ENCODE measurements at places on chromosomes 2 and 18. TPM values are rescaled to one million over a fixed set of nuclear protein-coding genes. Genes with fewer than 3 reads are reported as not detected.

POMC gene
- not detected for total RNA-seq

ATP6V1B1 gene
- 0.18 TPM for total RNA-seq

IL18R1 gene
- total RNA-seq, result 0.08 TPM

MEP1B gene
- total RNA-seq, result 0.28 TPM

VAMP8 gene
- 93.2 TPM for total RNA-seq

IHH gene
- total RNA-seq, result 0.23 TPM

USP40 gene
- 26.6 TPM for total RNA-seq

GRCh38 chr18:5419030-5419429 is 123.5 kb upstream of the ZBTB14 start:
- no peaks in the 10 kb centered on the region for H3K27me3 ChIP-seq
- H3K36me3 ChIP-seq, result no peaks in the 10 kb centered on the region
- H3K4me1 ChIP-seq, result no peaks in the 10 kb centered on the region
- no peak overlapping the region for H3K27ac ChIP-seq
- H3K4me3 ChIP-seq, result no peak overlapping the region
- DNase-seq, result no peak

DNA sequence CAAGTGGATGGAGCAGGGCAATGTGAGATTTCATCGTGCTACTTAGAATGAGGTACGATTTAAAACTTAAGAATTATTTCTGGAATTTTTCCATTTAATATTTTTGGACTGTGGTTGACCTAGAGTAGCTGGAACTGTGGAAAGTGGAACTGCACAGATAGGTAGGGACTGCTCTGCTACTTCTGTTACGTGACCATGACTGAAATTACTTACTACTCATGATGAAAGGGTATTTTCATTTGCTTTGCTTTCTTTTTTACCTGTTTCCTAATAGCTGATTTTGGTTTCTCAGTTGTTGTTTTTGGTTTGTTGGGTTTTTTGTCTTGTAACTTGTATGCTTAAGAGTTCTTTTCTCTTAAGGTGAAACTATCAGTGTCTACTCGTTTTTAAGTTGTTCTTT is 11.4 kb downstream of the UBE2E3 start:
- H3K36me3 ChIP-seq, result no peaks in the 10 kb centered on the region
- H3K4me1 ChIP-seq, result peaks cover 3% of the 10 kb centered on the region
- H3K27me3 ChIP-seq, result no peaks in the 10 kb centered on the region
- no peak for DNase-seq
- no peak overlapping the region for H3K4me3 ChIP-seq
- no peak overlapping the region for H3K27ac ChIP-seq

DNA sequence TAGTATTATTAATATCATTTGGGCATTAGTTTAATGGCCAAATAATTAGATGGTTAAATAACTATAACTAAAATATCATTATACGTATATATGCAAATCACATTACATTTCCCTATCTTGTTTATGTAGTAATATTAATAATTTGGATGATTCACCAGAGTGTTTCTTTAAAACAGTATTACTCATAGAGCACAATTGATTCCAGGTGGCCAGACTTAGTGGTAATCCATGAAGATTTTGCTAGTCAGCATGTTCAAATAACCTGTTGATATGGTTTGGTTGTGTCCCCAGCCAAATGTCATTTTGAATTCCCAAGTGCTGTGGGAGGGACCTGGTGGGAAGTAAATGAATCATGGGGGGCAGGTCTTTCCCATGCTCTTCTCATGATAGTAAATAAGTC is 782.3 kb downstream of the LRP1B start:
- no peaks in the 10 kb centered on the region for H3K36me3 ChIP-seq
- H3K4me3 ChIP-seq, result no peak overlapping the region

DNA sequence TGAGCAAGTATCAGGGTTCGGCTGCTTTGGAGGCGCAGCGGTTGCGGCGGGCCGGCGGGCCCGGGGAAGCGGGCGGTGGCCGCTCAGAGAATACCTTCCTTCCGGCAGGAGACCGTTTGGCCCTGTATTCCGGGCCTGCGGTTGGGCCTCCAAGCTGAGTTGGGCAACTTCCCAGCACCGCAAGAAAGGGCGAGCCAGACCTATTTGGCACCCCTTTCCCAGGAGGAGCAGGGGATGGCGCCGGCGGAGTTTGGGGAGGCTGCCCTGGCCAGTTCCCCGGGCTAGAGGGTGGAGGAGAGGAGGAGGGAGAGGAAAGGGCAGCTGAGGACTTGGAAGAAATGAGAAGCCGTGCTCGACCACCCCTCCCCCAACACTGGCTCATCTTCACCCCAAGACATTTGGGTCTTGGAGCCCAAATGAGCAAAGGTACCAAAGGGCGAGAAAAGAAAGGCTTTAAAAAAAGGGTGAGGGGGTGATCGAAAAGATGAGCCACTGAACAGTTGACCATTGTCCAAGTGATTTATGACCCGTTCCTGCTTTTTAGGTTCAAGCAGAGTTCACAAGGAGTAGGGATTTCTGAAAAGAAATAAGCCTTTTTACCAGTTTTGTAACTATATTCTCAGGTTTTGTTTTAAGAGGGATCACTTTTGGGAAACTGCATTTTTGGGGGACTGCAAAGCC is 8.4 kb downstream of the HOXD3 start:
- H3K4me3 ChIP-seq, result no peak overlapping the region
- no peak overlapping the region for H3K27ac ChIP-seq
- no peaks in the 10 kb centered on the region for H3K4me1 ChIP-seq
- H3K36me3 ChIP-seq, result no peaks in the 10 kb centered on the region
- DNase-seq, result no peak
- H3K27me3 ChIP-seq, result no peaks in the 10 kb centered on the region

GRCh38 chr2:37746883-37747282 is 75.4 kb upstream of the CDC42EP3 start:
- no peaks in the 10 kb centered on the region for H3K4me1 ChIP-seq
- DNase-seq, result no peak
- no peaks in the 10 kb centered on the region for H3K27me3 ChIP-seq
- no peak overlapping the region for H3K4me3 ChIP-seq

GRCh38 chr2:8427211-8427610 is 254.6 kb upstream of the ID2 start:
- no peak for DNase-seq
- H3K27me3 ChIP-seq, result peaks cover 3% of the 10 kb centered on the region
- no peaks in the 10 kb centered on the region for H3K4me1 ChIP-seq
- H3K4me3 ChIP-seq, result no peak overlapping the region
- H3K27ac ChIP-seq, result no peak overlapping the region

DNA sequence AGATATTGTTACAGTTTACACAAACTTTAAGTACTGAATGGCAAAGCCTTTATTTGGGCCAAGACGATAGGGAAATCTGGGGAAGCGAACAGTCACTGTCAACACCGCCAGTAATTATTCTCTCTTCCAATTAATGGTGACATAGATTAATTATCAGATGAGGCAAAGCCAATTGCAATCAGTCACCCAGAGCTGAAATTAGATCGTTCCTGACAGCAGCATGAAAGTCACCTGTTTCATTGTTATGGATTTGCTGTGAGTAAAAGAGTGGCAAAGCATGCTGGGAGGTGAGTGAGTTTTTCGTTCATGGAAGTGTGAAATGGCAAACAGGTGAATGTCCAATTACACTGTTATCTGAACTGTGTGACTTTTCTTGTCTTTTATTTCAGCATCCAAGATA is 164.8 kb upstream of the KLHL14 start:
- no peak for DNase-seq
- no peak overlapping the region for H3K27ac ChIP-seq
- no peaks in the 10 kb centered on the region for H3K36me3 ChIP-seq
- no peaks in the 10 kb centered on the region for H3K27me3 ChIP-seq
- no peak overlapping the region for H3K4me3 ChIP-seq

DNA sequence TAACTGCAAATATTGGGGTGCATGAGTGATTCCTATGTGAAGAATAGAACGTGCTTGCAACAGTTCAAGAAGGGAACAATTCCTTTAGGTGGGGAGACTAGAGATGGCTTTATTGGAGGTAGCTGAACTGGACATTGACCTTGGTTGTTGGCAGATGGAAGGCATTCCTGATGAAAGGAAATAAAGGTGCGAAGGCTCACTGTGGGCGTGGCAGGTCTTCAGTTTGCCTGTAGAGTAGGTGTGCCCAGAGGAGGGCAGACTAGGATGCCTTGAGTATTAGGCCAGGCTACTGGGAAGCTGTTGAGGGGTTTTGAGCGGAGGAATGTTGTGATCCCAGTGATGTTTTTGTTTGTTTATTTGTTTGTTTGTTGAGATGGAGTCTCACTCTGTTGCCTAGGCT is 2.8 kb downstream of the SPR start:
- H3K4me1 ChIP-seq, result peaks cover 18% of the 10 kb centered on the region
- DNase-seq, result no peak
- H3K27ac ChIP-seq, result no peak overlapping the region
- H3K36me3 ChIP-seq, result no peaks in the 10 kb centered on the region

GRCh38 chr2:132448331-132448730 is 31.7 kb downstream of the GPR39 start:
- H3K4me1 ChIP-seq, result peaks cover 7% of the 10 kb centered on the region
- no peaks in the 10 kb centered on the region for H3K36me3 ChIP-seq
- no peaks in the 10 kb centered on the region for H3K27me3 ChIP-seq
- no peak overlapping the region for H3K4me3 ChIP-seq

DNA sequence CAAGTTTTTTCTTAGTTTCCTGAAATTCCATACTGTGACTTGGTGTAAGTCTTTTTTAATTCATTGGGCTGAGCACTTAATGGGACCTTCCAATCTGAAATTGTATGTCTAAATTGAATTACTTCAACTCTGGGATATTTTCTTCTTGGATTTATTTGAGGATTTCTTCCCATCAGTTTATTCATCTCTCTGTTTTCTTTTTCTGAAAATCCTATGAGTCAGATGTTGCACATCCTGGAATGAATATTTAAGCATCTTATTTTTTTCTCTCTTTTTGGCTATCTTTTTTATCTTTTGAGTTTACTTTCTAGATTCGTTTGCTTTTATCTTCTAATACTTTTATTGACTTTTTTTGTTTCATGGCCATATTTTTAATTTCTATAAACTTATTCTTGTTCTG is 55.4 kb upstream of the ACYP2 start:
- H3K4me3 ChIP-seq, result no peak overlapping the region
- no peak for DNase-seq
- H3K4me1 ChIP-seq, result no peaks in the 10 kb centered on the region
- no peaks in the 10 kb centered on the region for H3K27me3 ChIP-seq
- H3K27ac ChIP-seq, result no peak overlapping the region

DNA sequence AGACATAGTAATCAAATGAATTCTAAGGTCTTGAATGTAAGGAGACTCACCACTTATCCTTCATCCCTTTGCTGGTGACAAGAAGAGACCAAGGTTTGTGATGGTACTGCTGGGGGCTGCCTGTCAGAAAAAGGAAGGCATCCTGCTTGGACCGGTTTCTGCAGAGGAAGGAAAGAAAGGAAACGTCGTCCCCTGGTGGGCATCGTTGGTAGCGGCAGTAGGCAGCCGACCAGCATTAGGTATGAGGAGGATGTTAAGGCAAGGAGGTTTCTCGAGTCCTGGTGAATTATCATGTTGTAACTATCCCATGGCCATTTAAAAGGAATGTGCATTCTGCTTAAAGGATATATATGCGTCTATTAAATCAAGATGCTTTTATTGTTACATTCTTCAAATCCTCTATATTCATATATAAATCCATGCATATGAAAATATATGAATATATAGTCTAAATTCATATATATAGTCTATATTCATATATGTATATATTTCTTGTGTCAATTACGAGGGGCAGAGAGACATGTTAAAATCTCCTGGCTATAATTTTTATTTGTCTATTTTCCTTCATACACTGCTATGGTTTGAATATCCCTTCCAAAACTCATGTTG is 94.4 kb upstream of the TGFA start:
- no peak overlapping the region for H3K27ac ChIP-seq
- H3K4me3 ChIP-seq, result no peak overlapping the region
- H3K36me3 ChIP-seq, result no peaks in the 10 kb centered on the region
- H3K4me1 ChIP-seq, result no peaks in the 10 kb centered on the region

DNA sequence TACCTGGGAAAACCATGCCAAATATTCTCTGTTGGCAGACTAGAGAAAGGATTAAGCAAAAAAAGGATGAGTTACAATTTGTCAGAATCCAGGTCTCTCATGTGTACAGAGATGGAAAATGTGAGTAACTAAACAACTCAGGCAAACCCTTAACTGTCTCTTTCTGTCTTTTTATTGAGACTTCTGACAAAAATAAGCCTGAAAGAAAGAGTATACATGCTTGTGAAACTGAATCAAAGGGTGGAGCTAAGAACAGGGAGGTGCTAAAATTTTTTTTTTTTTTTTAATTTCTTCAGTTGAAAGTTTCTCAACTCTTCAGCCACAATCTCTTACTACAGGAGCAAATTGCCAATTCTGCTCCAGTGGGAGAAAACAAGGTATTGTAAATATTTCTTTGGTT is at the start of gene SERPINB10:
Gene SERPINB10 (plus strand): TSS at position 295 of the 400 bp plus-strand sequence. CDS start 7,553 bp downstream, outside the sequence.
- H3K27me3 ChIP-seq, result no peaks in the 10 kb centered on the region
- DNase-seq, result no peak
- no peaks in the 10 kb centered on the region for H3K36me3 ChIP-seq
- no peak within 1 kb of the TSS for H3K27ac ChIP-seq

GRCh38 chr18:63073481-63073880 is 246.1 kb downstream of the BCL2 start:
- no peaks in the 10 kb centered on the region for H3K27me3 ChIP-seq
- peaks cover 8% of the 10 kb centered on the region for H3K4me1 ChIP-seq
- peak; percentile 12 for DNase-seq
- H3K36me3 ChIP-seq, result no peaks in the 10 kb centered on the region
- no peak overlapping the region for H3K4me3 ChIP-seq

DNA sequence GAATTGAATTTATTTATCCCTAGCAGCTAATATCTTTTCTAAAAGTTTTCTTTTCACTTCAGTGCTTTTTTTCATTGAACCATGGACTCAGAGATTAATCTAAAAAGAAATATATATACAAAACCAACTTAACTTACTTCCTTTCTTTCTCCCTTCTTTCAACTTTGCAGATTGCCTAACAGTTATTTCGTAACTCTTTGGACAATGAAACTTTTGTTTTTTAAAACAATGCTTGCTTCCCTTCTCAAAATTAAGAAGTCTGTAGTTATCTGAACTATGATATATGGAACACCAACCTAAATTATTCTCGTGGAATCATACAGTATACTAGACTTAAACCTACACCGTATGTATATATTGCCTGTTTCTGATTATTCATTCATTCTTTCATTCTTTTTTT is 62.9 kb downstream of the MIB1 start:
- DNase-seq, result no peak
- no peak overlapping the region for H3K4me3 ChIP-seq
- no peaks in the 10 kb centered on the region for H3K27me3 ChIP-seq

GRCh38 chr2:160402997-160403979 is 90.3 kb downstream of the RBMS1 start:
- H3K27ac ChIP-seq, result no peak overlapping the region
- DNase-seq, result no peak
- H3K4me1 ChIP-seq, result peaks cover 36% of the 10 kb centered on the region
- H3K4me3 ChIP-seq, result no peak overlapping the region

- no peaks in the 10 kb centered on the region for H3K36me3 ChIP-seq
- H3K27ac ChIP-seq, result no peak overlapping the region
- DNase-seq, result no peak
- no peaks in the 10 kb centered on the region for H3K4me1 ChIP-seq
Measured at GRCh38 chr2:78035804-78036203, 513.6 kb upstream of the LRRTM4 start.

DNA sequence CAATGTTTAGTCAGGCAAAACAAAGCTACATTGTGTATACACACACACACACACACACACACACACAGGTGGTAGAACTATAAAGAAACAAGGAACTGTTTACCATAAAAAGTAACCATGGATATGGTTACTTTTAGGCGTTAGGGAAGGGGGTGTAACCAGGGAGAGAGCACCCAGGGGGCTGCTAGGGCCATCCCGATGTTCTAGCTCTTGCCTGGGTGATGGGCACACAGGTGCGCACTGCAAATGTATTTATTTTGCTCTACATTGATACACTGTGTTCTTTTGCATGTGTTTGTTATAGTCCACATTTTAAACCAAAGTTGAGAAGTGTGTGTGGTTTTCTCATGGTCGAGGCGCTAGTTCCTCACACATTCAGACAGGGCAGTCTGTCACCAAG is 69.8 kb upstream of the MYCN start:
- no peaks in the 10 kb centered on the region for H3K27me3 ChIP-seq
- DNase-seq, result no peak
- no peaks in the 10 kb centered on the region for H3K36me3 ChIP-seq
